ENCODE measurements at places on chromosomes 2 and 18.
A peak's percentile ranks its signal among the peaks of the same experiment; 100 is the strongest.

DNA sequence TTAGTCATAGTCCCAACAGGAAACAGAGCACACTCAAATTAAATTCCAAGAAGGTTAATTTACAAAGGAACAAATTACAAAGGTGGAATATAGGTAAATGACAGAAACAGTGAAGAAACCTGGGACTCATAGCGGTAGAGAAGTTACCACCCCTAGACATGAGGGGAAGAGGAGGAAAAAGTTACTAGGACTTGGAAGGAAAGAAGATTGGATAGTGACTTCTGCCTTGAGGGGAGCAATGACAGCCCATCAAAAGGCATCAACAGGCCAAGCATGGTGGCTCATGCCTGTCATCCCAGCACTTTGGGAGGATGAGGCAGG, 2.4 kb upstream of the PDE11A start:
- DNase-seq = no peak

DNA sequence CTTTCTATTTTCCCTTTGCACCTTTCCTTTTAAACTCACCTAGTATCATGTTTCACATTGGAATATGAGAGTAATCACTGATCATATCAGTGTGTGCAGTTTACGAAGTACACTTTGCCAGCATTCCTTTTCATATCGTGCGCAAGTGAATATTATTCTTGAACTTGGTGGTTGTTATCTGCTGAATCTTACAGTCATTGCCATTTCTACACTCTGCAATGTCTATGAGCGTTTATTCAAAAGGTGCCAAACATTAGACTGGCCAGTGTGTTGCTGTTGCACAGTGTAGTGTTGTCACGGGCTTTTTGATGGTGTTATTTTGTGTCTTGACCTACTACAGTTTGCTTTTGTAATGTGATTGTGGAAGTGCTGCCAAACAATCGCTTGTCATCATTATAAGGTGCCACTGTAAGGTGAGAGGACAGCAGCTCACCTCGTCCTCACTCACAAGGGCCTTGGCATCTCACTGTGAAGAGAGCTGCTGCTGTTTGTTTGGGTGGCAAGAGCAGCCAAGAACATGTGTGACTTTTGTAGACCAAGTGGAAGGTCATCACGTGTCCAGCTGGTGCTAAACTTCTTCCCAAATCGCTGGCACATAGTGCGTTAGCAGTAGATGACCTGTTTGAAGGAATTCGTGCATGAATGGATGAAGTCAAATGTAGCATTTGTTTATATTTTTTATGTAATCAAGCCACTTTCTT, 113.3 kb downstream of the MYO1B start:
- DNase-seq = no peak

DNA sequence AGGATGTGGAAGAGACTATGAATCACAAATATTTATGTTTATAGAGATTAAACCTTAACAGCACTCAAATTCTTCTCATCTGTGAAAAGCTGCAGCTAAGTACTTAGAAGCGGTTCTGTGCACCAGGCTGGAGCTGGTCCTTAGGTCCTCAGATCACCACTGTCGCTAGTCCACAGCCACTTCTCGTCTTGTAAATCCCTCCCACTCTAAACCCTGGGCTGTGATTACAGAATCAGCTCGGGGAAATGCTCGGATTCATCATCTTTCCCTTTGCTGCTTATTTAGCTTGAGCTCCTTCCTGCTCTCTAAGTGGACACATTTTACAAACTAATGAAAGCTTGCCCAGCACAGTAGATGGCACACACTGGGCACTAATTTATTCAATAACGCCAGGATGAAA, 61.7 kb downstream of the RNF152 start:
- DNase-seq = no peak

DNA sequence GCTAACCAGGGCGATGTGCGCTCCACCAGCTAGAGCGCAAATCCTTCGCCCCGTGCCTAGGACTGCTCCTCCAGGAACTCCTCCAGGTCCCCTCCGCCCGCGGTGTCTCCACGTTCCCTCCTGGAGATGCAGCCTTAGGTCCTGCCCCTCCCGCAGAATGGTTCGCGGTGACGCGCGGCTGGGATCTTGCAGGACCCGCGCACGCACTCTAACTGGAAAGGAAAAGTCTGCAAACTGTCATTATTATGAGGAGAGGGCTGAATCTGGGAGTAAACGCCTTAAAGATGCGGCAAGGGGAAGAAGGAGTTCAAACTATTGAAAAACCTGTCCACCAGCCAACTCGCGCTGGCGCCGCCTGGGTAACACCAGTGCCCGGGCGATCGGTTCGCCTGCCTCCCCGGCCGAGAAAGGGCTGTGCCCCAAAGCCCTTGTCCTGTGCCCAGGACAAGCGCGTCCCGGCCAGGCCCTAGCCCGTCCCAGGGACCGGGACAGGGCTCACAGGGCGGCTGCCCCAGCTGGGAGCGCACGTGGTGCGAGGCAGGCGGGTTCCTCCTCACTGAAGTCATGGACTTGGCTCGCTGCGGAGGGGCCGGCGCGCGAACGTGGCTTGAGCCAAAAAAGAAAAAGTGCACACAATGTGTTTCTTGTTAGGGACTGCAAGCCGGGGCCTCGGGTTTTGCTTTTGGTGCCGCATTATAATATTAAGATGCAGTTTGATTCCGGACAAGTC, 5.5 kb upstream of the ID2 start:
- peak; percentile 24 for DNase-seq

GRCh38 chr18:49561289-49562193, at the start of gene LIPG:
TSS of gene LIPG (plus strand) at chr18:49562057. CDS start at chr18:49562309, 252 bp downstream.
- peak; percentile 92 for DNase-seq

- DNase-seq = no peak
These were observed 9.5 kb upstream of the KDSR start for GRCh38 chr18:63376538-63376937.

- no peak for DNase-seq
These were observed 25.6 kb downstream of the MAP3K19 start for GRCh38 chr2:135021618-135022017.

- no peak for DNase-seq
These were observed 267.0 kb upstream of the HS6ST1 start for GRCh38 chr2:128585706-128586105.

DNA sequence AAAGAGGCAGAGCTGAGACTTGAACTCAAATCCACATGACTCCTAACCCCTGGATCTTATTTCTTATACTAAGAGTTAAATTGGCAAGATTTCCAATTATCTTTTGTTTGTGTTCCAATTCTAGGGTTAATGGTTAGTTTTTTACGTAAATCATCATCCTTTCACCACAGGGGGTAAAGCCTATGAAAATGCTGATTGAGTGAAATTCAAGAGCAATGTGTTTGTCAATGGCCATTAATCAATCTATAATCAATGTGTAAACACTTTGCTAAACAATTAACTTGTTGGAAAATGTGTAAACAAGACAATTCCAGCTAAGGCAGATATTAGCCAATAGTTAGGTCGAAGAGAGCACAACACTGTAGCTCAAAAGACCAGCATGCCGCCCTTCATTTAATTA, 376.5 kb upstream of the ACVR2A start:
- DNase-seq = no peak

DNA sequence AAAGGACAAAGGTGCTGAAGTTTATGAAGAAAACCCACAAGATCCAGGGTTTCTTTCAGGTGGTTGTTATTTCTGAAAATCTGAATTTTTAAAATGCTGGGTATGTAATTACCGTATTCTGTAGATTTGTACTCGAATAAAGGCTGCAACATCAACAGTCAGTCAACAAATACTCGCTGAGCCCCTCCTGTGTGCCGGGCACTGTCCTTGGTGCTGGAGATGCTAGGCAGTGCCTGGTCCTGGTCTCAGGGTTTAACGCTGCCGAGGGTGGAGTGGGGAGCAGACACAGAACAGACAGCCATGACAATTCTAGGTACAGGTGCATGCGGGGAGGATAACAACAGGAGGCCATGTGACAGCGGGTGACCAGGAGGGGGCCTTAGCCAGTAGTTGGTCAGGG, 27.2 kb upstream of the PDIA6 start:
- peak; percentile 26 for DNase-seq

GRCh38 chr18:43772907-43773306, 495.6 kb upstream of the SYT4 start:
- no peak for DNase-seq

DNA sequence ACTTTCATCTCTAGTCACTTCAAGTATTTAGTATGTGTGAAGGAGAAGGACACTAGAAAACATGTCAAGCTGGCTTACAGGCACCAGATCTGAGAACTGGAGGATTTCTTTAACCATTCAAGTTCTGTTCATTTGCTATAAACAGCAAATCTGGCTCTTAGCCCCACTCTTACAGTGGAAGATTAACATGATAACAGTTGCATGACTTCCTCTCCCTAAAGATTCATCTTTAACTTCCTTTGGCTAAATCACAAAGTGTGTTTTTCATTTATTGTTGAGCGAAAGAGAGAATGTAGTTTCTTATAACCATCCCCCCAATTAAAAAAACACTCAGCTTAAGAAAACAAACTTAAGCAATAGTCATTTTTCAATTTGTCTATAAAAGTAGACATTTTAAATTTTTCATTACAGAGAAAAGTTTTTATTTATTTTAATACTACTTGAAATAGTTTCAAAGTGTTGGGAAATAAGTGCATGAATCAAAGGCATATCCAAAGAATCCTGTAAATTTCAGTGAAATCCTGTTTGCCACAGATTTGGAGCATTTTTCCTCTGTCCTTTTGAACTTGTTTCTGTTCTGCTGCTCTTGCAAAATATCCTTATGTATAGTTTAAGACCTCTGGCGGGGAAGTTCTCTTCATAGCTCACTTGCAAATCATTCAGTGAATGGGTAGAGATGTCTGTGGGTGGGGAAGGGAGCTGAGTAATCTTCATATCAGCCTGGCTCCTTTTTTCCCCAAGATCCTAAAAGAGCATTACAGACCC, 241.0 kb upstream of the RBBP8 start:
- no peak for DNase-seq

- no peak for DNase-seq
These were observed 105.6 kb downstream of the ANTXR1 start for GRCh38 chr2:69118609-69119008.

DNA sequence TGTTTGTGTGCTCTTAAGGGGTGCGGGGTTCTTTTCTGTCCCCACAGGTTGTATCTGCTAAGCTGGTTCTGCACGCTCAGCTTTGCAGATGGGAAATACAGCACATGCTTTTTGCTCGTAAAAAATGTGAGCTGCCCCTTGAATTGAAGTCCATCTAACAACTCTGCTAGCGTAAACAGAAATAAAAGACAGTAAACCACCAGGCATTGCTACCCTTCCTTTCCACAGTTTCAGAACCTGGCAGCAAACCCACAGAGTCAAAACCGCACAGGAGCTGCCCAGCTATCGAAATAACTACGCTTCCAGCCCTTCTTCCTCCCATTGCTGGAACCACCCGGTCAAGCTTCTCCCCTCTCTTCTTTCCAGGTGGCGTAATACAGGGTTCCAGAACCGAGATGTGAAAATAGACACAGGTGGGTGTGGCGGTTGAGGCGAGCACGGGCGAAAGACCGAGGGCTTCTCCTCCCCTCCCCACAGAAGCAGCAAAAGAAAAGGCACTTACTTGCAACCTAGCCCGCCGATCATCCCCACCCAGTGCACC, 479 bp downstream of the SCN9A start:
- DNase-seq = no peak

DNA sequence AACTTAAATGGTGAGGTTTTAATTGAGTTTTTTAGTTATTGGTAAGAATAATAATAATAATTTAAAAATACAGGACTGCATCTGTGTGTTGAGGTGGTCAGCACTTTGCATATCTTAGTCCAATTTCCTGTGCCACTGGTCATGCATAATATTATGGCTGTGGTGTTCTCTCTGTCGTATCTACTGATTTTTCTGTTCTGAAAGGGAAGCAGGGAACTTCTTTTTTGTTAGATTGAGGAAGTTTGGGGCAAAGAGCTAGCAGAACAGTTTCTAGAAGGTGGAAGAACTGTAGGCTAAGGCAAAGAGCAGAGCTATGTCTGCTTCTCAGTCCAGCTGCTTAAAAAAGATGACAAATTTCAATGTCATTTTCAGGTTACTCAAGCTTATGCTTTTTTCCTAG, 74.3 kb downstream of the XRCC5 start:
- no peak for DNase-seq

GRCh38 chr2:174325373-174326160, 9.2 kb upstream of the SP9 start:
- DNase-seq = no peak

Data from HT-29 (cell line).